ENCODE measurements at places on chromosomes 2 and 18.

- no peak for DNase-seq
Measured at GRCh38 chr18:44680273-44681075, at the start of gene SETBP1. Gene SETBP1 (plus strand): TSS chr18:44680888. CDS start chr18:44701347, 20,459 bp downstream.

DNA sequence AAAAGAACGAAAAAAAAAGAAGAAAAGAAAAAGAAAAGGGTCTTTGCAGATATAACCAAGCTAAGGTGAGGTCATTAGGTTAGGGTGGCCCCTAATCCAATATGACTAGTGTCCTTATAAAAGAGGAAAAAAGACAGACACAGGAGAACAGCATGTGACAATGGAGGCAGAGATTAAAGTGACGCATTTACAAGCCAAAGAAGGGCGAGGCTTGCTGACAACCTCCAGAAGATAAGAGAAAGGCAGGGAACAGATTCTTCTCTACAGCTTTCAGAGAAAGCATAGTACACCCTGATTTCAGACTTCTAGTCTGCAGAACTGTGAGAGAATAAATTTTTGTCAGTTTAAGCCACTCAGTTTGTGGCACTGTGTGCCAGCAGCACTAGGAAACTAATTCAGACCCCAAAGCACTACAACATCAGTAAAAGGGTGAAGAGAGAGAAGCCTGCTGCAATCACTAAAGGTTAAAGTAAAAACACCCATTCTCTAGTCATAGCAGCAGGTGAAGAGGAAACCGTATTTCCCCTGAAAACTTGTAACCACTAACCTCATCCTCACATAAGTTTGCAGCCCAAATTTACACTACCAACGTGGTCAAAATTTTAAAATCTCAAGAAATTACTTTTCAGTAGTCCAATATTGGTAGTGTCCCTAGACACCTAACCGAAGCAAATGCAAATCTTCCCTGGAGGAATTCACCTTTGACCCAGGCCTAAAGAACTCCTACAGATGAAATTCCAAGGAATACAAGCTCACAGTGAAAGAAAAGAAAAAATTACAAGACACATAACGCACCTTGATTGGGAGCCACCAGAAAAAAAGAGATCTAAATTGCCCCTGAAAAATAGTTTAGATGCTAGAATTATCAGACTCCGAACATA is 17.5 kb downstream of the REEP1 start:
- no peak for DNase-seq

GRCh38 chr2:40270372-40270771 is 181.5 kb downstream of the SLC8A1 start:
- DNase-seq = no peak

DNA sequence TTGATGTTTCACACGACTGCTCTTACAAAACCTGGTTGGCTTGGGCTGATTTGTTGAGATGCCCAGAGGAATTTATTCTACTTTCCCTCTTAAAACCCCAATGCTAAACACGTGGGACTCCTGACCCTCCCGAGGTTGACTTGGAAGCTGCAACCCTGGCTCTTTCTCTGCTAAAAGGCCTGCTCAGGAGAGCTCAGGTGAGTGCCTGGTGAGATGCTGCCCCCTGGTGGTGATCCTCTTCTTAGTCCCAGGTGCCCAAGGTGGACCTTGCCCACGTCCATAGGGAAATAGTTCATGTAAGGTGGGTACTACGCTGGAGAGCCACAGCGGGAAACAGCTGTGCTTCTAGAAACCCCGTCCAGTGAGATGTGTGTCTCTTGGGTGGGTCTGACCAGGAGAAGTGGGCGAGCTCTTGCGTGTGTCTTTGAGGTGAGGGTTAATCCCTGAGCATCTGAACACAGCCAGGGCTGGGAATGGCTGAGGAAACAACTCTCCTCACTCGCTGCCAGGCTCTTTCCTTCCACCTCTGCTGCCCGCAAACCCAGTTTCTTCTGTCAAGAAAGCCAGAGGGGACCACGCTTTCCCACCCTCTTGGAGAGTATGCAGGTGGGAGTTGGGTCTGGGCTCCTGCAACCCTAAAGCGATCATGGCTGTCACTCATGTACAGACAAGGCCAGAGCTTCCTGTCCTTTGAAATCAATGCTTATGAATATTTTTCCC is 25.5 kb upstream of the PXDN start:
- no peak for DNase-seq

DNA sequence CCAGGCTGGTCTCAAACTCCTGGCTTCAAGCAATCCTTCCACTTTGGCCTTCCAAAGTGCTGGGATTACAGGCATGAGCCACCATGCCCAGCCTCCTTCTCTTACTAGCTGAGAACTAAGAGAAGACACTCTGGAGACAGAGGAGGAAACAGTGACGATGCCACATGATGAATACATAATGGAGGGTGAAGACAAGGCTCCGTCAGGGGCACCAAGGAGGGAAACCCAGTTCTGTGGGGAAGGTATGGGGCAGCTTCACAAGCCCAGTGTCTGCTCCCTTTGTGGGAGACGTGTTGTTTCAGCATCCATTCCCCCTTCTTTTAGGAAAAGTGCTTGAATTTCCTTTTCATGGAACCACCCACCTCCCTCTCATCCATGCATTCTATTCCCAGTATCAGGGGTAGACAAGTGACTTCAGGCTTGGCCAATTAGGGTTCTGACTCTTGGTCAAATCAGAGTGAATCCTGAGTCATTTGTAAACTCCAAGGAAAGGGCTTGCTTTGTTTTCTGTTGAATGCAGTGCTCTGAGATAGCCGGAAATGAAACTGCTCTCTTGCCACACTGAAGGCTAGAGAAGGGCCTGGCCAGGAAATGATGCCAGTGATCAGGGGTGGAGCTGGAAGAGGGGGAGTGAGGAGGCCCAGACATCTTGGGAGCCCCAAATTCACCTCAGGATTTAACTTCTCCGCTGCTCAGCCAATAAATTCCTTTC is 23.7 kb downstream of the TMEM127 start:
- peak; percentile 20 for DNase-seq

GRCh38 chr2:989781-990467 is 39.3 kb downstream of the SNTG2 start:
- DNase-seq = no peak

- no peak for DNase-seq
Measured at GRCh38 chr2:122516775-122517174, 761.3 kb downstream of the TSN start.

DNA sequence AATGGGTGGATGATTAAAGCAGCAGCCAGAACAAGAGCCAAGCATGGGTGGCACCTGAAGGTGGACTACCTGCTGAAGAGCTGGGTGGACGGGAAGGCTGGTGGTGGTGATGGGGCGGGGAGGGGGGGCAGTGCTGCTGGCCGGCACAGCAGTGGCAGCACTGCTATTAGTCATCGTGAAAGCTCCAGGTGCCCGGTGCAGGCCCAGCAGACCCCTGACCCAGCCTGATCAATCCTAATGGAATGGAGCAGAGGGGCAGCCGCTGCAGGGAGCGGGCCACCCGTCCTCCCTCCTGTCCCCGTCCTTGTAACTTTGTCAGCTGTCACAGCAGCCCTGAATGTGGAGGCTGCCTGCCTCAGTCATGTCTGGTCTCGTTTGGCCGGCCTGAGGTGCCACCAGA is 174.9 kb downstream of the CELF4 start:
- DNase-seq = no peak

- DNase-seq = no peak
Measured at GRCh38 chr2:222306393-222307142, 7.8 kb upstream of the PAX3 start.

- DNase-seq = no peak
Measured at GRCh38 chr2:23327416-23327815, 57.6 kb upstream of the KLHL29 start.

DNA sequence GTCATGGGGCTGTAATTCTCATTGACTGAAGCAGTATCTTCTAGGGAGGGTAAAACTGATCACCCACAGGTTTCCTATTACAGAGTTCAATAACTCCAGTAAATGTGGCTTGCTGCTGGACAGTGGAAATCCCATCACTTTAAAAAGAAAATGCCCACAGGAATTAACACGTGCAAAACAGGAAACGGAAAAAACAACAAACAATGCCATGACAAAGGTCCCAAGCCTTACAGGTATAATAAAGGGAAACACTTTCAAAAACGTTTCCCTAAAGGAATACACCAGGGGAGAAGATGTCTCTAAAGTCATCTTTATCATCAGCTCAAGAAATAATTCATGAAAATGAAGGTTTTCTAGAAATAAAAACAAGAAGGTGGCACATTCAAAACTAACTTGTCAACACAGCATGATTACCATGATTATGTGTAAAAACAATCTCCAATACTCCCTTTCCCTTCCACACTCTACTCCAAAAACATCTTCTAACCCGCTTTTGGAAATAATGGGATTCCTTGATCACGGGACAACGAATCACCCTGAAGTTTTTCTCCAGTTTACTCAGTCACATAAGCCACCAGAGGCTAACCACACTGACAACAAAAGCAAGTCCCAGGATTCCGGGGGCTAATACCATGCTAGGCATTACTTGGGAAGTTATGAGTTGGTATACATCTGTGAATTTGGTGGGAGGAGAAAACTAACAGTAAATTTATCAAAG is 167.9 kb downstream of the TCF4 start:
- no peak for DNase-seq

- DNase-seq = no peak
Measured at GRCh38 chr2:3739313-3739712, 35.9 kb downstream of the DCDC2C start.

GRCh38 chr2:27701676-27702075 is 38.0 kb downstream of the SLC4A1AP start:
- DNase-seq = no peak

DNA sequence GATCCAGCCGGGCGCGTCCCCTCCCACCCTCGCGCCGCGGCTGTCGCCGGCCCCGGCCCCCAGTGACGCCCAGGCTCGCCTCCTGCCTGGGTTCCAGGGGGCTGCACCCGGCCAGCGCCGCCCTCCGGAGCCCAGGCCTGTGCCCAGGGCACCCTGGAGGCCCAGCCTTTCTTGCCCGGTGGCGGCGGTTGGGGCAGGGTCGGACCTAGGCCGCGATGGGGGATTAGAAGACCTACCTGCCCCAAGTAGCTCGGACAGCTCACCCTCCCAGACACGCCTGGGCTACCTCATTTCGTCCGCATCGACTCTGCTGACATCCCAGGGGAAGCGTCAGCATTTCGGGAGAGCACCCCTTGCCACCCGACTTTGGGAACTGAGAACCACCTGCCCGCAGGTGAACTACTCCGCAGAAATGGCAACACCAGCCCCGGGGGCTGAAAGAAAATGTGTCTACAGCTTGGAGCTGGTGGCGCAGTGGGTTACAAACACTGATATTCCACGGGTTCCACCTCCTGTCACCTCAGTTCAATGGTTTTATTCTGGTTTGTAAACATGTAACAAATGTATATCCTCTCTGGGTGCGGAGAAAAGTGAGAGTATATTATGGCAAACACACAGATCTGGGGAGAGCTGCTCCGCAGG is 834 bp upstream of the ARL4C start:
- no peak for DNase-seq

GRCh38 chr2:120396013-120396860 is 50.3 kb downstream of the INHBB start:
- no peak for DNase-seq

- no peak for DNase-seq
Measured at GRCh38 chr2:56100791-56101312, 82.9 kb upstream of the CCDC85A start.

DNA sequence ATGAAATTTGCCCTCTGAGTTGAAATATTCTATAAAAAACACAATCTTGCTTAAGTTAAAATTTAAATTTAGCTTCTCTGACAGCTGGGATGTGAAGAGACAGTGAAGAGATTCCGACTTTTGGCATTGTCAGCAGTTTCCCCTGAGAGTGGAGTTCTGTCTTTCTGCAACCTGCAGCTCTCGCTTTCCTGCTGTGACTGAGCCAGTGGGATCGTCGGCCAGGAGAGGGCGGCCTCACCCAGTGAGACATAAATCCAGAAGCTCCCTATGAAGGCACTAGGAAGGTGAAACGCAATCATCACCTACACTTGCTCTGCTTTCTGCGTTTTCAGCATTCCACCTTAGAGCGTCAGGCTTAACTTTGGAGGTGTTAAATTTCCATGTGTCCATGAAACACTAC is 75.4 kb upstream of the HNMT start:
- no peak for DNase-seq

GRCh38 chr2:54387059-54387991 is 68.8 kb upstream of the SPTBN1 start:
- DNase-seq = no peak

- DNase-seq = no peak
Measured at GRCh38 chr2:119575439-119575838, 31.2 kb downstream of the CFAP221 start.

GRCh38 chr2:122734766-122735424 is 979.4 kb downstream of the TSN start:
- no peak for DNase-seq
